Neural progenitor cell (in vitro differentiated cells): ENCODE measurements at places on chromosomes 1 and 21. TPM values are rescaled to one million over a fixed set of nuclear protein-coding genes. Genes with fewer than 3 reads are reported as not detected.
A peak's percentile ranks its signal among the peaks of the same experiment; 100 is the strongest.

DNA sequence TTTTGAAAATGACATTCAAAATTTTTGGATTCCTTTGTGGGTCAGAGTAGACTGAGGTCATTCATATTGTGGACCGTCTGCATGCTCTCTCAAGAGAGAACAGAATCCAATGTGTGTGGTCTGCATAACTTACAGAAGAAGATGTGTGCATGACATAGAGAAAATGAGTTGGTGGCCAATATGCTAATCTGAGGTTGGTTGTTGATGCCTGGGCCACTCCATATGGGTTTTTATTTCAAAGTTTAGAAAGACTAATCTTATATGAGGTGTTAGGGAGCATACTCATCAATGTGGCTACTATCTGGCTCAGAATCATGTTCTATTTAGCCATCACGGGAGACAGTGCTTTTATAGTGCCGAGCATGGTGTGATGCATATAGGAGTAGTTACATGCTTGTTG, 18.2 kb downstream of the NTNG1 start:
- H3K4me1 ChIP-seq = no peaks in the 10 kb centered on the region
- no peak overlapping the region for H3K4me3 ChIP-seq
- no peak for DNase-seq
- H3K36me3 ChIP-seq = no peaks in the 10 kb centered on the region
- H3K27me3 ChIP-seq = no peaks in the 10 kb centered on the region

- peaks cover 32% of the 10 kb centered on the region for H3K27me3 ChIP-seq
- H3K27ac ChIP-seq = no peak overlapping the region
- H3K4me3 ChIP-seq = no peak overlapping the region
- no peaks in the 10 kb centered on the region for H3K36me3 ChIP-seq
- H3K4me1 ChIP-seq = no peaks in the 10 kb centered on the region
- DNase-seq = peak; percentile 32
Measured at GRCh38 chr21:26961698-26962097, 5.2 kb downstream of the ADAMTS5 start.

- H3K36me3 ChIP-seq = no peaks in the 10 kb centered on the region
- H3K4me1 ChIP-seq = peaks cover 3% of the 10 kb centered on the region
- no peak overlapping the region for H3K27ac ChIP-seq
- H3K4me3 ChIP-seq = no peak overlapping the region
- no peak for DNase-seq
- H3K27me3 ChIP-seq = no peaks in the 10 kb centered on the region
Measured at GRCh38 chr1:166112425-166112824, 54.4 kb downstream of the FAM78B start.

DNA sequence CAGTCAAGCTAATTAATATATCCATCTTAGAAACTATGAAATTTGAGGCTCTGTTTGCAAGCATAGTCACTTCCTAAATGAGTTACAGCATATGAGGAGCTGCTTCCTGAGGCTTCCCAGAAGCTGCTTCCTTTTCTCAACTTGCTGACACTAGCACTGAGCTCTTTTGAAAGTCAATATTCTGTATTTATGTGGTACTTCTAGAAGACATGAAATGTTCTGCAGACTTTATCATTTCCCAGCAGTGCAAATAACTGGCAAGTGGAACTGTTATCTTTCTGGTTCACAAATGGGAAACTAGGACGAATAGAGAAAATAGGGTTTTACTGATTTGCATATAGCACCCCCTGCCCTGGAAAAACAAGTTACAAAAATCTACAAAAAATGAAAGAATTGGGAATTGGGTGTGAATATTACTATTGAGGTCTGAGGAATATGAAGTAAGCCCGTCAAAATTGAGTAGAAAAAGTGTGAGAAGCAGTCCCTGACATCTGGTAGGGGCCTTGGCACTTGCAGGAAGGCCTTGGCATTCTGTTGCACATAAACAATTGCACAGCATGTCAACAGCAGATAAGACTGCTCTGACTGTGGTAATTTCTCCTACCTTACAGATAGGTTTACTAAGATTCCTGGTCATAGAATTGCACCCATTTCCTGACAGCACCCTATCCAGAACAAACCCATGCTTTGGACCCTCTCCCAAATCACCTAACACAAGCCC, 7.1 kb downstream of the GIPC2 start:
- no peak overlapping the region for H3K4me3 ChIP-seq
- no peak for DNase-seq
- H3K4me1 ChIP-seq = no peaks in the 10 kb centered on the region
- peaks cover 11% of the 10 kb centered on the region for H3K27me3 ChIP-seq
- H3K36me3 ChIP-seq = no peaks in the 10 kb centered on the region

Gene ZBTB37
- 13.9 and 19.4 TPM in 2 replicates for total RNA-seq

Gene THEM5
- not detected in 2 replicates for total RNA-seq

DNA sequence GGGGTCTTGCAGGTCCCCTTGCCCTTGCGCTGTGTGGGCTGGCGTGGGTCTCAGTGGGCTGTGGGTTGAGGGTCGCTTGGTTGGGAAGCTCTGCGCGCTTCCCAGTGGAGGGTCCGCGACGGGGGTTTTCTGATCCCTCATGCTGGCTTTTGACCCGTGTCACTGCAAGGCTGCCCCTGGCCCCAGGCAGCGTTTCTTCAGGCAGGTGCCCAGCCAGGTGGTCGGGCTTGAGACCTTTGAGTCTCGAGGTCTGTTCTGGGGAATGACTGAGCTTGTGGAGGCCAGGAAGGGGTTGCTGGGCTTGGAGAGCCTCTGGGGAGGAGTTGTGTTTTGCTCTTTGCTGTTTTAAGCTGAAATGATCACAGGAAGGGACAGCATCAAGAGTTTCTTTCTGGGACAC, 5.3 kb downstream of the SKI start:
- H3K4me3 ChIP-seq = no peak overlapping the region
- DNase-seq = no peak
- no peak overlapping the region for H3K27ac ChIP-seq
- H3K36me3 ChIP-seq = no peaks in the 10 kb centered on the region

- H3K36me3 ChIP-seq = no peaks in the 10 kb centered on the region
- no peak overlapping the region for H3K4me3 ChIP-seq
- no peak for DNase-seq
Measured at GRCh38 chr1:172320733-172321132, 99.8 kb upstream of the C1orf105 start.

- H3K27me3 ChIP-seq = no peaks in the 10 kb centered on the region
- no peaks in the 10 kb centered on the region for H3K36me3 ChIP-seq
- no peaks in the 10 kb centered on the region for H3K4me1 ChIP-seq
- no peak for DNase-seq
- H3K4me3 ChIP-seq = no peak overlapping the region
- no peak overlapping the region for H3K27ac ChIP-seq
Measured at GRCh38 chr1:115729756-115730155, 38.8 kb downstream of the CASQ2 start.

DNA sequence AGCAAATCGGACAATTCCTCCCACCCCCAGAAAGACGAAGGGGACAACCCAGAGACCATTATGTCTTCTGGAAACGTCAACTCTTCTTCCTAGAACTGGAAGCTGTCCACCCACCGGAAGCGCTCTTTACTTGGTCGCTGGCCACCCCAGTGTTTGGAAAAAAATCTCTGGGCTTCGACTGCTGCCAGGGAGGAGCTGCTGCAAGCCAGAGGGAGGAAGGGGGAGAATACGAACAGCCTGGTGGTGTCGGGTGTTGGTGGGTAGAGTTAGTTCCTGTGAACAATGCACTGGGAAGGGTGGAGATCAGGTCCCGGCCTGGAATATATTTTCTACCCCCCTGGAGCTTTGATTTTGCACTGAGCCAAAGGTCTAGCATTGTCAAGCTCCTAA, 3.2 kb downstream of the S1PR1 start:
- no peak overlapping the region for H3K27ac ChIP-seq
- H3K36me3 ChIP-seq = no peaks in the 10 kb centered on the region
- peaks cover 17% of the 10 kb centered on the region for H3K27me3 ChIP-seq
- DNase-seq = no peak
- H3K4me1 ChIP-seq = peaks cover 10% of the 10 kb centered on the region

DNA sequence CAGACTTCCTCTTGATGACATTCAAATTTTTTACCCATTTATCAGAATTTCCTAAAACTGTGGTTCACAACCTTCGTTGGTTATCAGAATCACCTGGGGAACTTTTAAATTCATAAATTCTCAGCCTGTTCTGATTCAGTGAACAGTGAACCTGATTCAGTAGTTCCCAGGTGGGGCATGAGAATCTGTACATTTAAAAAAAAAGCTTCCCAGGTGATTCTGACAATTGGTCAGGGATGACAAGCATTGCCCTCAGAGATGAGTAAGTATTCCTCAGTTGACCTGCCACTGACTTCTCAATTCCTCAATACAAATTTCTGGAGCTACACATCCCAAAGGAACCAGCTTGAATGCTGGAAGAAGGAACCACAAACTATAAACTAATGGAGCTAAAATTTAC, 23.5 kb upstream of the CR2 start:
- no peak for DNase-seq
- no peak overlapping the region for H3K27ac ChIP-seq
- H3K4me1 ChIP-seq = no peaks in the 10 kb centered on the region
- no peaks in the 10 kb centered on the region for H3K36me3 ChIP-seq
- H3K4me3 ChIP-seq = no peak overlapping the region

Gene TNFRSF4
- 0.09 TPM in 1 of 2 replicates, not detected in the other for total RNA-seq

DNA sequence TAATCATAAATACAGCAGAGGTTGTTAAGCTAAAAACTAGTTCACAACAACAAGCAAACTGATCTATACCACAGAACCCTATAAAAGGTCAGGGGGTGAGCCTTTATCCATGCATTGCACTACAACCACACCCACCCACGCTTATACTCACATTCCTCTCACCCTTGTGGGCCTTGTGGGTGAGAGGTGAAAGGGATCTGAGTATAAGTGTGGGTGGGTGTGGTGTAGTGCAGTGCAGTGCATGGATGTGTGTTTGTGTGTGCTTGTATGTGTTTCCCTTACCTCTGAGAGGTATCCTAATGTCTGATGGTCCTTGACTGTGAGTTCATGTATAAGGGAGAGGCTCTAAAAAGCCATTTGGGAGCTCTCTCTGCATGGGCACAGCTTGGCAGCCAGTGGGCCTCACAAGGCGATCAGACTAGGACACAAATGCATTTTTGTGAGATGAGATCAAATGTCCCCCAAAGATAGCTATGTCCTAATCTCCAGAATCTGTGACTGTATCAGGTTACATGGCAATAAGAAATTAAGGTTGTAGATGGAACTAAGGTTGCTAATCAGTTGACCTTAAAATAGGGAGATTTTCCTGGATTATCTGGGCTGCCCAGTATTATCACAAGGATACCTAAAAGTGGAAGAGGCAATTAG, 95.5 kb upstream of the DPT start:
- no peak for DNase-seq
- H3K36me3 ChIP-seq = no peaks in the 10 kb centered on the region
- no peaks in the 10 kb centered on the region for H3K27me3 ChIP-seq
- H3K4me3 ChIP-seq = no peak overlapping the region

- H3K36me3 ChIP-seq = no peaks in the 10 kb centered on the region
- H3K4me3 ChIP-seq = no peak overlapping the region
- no peaks in the 10 kb centered on the region for H3K27me3 ChIP-seq
- no peaks in the 10 kb centered on the region for H3K4me1 ChIP-seq
- no peak for DNase-seq
Measured at GRCh38 chr1:35222322-35223083, 29.6 kb upstream of the SFPQ start.

- H3K27ac ChIP-seq = no peak overlapping the region
- DNase-seq = no peak
- H3K4me1 ChIP-seq = no peaks in the 10 kb centered on the region
Measured at GRCh38 chr1:41476807-41477361, 7.6 kb downstream of the EDN2 start.

- no peak overlapping the region for H3K27ac ChIP-seq
- H3K4me3 ChIP-seq = no peak overlapping the region
- no peak for DNase-seq
- H3K36me3 ChIP-seq = no peaks in the 10 kb centered on the region
Measured at GRCh38 chr1:177847843-177848242, 122.0 kb downstream of the SEC16B start.

GRCh38 chr1:157226739-157227138, 88.5 kb upstream of the ETV3 start:
- no peaks in the 10 kb centered on the region for H3K4me1 ChIP-seq
- no peak for DNase-seq
- H3K36me3 ChIP-seq = no peaks in the 10 kb centered on the region

Gene ANGEL2
- total RNA-seq = 70.6 and 101 TPM in 2 replicates

Gene SMCP
- not detected in 2 replicates for total RNA-seq
